Hematopoietic multipotent progenitor cell treated with erythropoietin and hydrocortisone succinate and interleukin-3 and kit ligand, for 17 days (in vitro differentiated cells): ENCODE measurements at places on chromosomes 4 and X.

- no peak for DNase-seq
These were observed 218.1 kb downstream of the TLL1 start for GRCh38 chr4:166091146-166091545.

DNA sequence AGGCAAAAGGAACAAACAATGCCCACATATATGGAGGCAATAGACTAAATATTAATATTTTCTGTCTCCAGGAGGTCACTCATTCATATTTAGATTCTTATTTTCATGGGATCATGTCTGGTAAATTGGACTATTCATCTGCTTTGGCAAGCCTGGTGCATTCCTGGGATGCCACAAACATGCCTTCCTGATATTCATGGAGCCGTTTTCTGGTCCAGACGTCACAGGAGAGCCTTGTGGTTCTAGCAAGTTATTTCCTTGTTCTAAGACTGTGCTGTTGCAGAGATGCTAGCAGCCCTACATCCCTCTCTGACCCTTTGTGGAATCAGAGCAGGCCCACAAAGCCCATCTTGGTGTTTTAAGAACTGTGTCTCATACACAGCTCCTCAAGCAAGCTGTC, 16.1 kb upstream of the EXOSC9 start:
- DNase-seq: no peak

GRCh38 chr4:184357165-184357564, 117.2 kb downstream of the IRF2 start:
- no peak for DNase-seq

GRCh38 chr4:157706155-157706554, 466.7 kb downstream of the GASK1B start:
- DNase-seq: no peak

DNA sequence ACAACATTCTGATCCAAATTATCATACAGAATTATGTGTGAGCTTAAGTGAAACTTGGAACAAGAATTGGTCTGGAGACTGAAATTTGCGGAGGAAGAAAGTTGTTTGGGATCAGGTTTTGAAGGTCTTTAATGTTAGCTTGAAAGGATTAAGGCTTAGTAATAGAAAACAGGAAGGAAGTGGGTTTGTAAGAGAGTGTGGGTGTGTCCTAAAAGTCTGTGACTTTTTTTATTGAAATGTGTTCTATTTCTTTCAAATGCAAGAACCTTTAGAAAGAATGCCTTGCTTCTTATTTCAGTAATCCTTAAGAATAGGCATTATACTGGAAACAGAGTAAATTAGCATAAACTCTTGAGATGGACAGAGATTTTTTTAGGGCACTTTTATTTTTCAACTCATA, 198.0 kb downstream of the GALNTL6 start:
- DNase-seq: no peak

DNA sequence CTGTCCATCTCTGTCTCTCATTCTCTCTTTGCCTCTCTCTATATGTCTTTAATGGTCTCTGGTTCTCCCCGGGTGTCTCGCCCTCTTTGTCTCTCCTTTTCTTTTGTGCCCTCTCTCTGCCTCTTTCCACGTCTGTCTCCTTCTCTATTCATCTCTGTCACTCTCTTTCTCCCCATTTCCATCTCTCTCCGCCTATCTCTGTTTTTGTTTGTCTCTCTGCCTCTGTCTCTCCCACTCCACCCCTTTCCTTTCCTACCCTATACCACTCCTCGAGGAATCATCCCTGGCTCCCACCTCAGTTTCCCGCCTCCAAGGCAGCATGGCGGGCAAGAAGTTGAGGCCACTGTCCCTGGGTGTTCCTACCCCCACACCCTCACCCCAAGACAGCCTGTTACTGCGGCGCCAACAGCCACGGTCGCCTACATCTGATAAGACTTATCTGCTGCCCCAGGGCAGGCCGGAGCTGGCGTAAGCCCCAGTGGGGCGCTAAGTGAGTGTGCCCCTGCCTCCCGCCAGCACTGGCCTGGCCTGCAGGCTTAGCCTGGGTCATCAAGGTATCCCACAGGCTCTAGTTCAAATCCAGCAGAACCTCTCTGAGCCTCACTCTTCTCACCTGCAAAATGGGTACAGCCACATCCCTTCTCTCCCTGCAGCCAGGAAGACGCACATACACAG, 713 bp upstream of the GATA1 start:
- peak; percentile 78 for DNase-seq

- no peak for DNase-seq
These were observed at the start of gene CHST7 for GRCh38 chrX:46573331-46573891. CHST7 (plus strand) TSS chrX:46573765; CDS start chrX:46573932, 167 bp downstream.

DNA sequence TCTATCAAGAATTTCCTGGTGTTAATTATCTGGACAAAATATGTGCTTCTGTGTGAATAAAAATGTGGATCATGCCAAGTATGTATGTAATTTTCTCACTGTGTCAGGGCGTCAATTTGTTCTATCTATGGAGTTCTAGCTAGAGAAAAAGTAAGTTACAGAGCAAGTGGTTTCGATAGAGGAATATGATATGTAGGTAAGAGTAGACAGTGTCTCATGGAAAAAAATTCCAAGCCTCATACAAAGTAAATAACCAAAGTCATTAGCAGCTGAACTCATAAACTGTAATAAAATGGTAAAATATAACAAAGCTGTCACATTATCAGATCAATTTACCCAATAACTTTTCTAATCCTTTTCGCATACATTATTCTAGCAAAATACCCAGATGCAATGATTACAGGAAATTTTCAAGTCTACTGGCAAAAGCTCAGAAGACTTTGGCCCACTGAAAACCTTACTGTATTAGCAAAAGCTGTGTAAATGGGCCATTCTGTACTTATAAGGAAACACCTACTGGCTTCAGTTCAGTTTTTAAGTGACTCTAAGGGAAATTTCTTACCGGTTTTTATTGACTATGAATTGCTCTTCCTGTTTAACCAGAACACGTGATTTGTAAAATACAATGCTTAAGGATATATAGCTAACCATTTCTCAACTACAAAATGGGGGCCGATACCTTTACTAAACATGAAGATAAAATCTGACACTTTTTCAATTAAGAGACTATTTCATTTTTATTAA, 121.0 kb upstream of the ARSJ start:
- no peak for DNase-seq

- DNase-seq: no peak
These were observed 49.8 kb downstream of the WDR19 start for GRCh38 chr4:39232100-39232499.
